ENCODE measurements at places on chromosomes 6 and 20. TPM values are rescaled to one million over a fixed set of nuclear protein-coding genes. Genes with fewer than 3 reads are reported as not detected.

PLTP gene
- total RNA-seq, result 0.30 TPM

COX4I2 gene
- total RNA-seq, result not detected

MUC22 gene
- total RNA-seq, result not detected

DOK5 gene
- 0.06 TPM for total RNA-seq

PRDM13 gene
- total RNA-seq, result 3.4 TPM

PHACTR2 gene
- 14.6 TPM for total RNA-seq

COL9A1 gene
- total RNA-seq, result 0.34 TPM

RAMACL gene
- 0.34 TPM for total RNA-seq

TSPYL4 gene
- 11.7 TPM for total RNA-seq

- DNase-seq, result no peak
These were observed 29.5 kb upstream of the ARID1B start for GRCh38 chr6:156747715-156748114.

DNA sequence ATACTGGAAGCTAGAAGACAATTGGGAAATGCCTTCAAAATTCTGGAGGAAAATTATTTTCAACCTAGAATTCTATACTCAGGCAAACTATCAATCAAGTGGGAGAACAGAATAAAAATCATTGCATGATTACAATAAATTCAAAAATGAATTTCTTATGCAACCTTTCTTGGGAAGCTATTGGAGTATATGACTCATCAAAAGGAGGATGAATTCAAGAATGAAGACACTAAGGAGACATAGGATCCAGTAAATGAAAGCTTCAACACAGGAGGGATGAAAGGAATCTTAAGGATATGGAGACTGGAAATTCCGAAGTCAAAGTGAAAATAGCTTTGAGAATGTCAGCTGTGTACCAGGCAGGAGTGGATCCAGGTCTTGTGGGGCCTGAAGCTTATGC is 12.6 kb upstream of the UBR2 start:
- DNase-seq, result no peak

- DNase-seq, result no peak
These were observed 20.8 kb downstream of the SRC start for GRCh38 chr20:37366743-37367142.

GRCh38 chr6:70735513-70735912 is 67.8 kb downstream of the SMAP1 start:
- no peak for DNase-seq

GRCh38 chr6:80411486-80411885 is 305.0 kb downstream of the BCKDHB start:
- DNase-seq, result no peak

GRCh38 chr20:51566594-51566993 is 24.1 kb upstream of the NFATC2 start:
- DNase-seq, result no peak

GRCh38 chr6:161870236-161870901 is 596.5 kb upstream of the AGPAT4 start:
- no peak for DNase-seq

DNA sequence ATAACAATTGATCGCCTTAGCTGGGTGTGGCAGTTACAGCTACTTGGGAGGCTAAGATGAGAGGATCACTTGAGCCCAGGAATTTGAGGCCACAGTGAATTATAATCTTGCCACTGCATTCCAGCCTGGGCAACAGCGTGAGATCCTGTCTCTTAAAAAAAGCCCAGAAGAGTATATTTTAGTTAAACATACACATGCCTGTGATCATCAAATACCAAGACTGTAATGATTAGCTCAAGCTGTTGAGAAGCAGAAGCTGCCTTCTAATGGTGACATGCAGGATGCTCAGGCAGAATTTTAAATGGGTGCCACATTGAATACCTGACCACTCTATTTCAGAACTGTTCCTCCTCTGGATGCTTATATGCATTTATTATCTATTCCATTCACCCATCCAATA is 8.9 kb upstream of the TMEM14A start:
- no peak for DNase-seq

DNA sequence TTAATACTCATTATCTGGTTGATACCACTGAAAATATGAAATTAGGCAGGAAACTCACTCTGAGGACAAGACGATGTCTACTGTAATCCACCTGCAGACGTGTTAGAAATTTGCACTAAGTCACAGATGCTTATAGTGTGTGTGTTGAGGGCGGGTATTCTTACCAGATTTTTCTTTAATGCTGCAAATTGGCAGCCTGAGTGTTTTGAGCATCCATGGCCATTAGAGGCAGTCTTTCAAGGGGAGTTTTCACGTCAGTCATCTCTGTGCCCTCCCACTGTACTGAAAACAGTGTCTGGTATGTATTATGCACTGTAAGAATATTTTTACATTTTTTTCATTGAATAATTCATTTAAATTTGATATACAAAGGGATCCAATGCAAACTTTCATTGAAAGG is 266.5 kb upstream of the QKI start:
- DNase-seq, result no peak

GRCh38 chr20:57938158-57939108 is 228.6 kb upstream of the PMEPA1 start:
- peak; percentile 42 for DNase-seq

DNA sequence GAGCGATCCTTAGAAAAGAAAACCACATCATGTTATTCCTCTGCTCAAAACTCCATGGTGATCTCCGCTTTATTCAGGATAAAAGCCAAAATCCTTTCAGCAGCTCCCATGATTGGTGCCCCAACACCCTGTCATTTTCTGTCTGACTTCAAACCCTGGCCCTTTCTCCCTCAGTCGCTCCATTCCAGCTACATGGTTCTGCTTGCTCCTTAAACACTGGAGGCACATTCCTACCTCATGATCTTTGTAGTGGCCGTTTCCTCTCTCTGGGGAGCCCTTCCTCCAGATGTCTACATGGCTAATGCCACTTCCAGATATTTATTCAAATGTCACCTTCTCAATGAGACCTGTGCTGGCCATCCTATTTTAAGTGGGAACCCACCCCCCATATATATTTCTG is 100.8 kb downstream of the CAP2 start:
- DNase-seq, result no peak

DNA sequence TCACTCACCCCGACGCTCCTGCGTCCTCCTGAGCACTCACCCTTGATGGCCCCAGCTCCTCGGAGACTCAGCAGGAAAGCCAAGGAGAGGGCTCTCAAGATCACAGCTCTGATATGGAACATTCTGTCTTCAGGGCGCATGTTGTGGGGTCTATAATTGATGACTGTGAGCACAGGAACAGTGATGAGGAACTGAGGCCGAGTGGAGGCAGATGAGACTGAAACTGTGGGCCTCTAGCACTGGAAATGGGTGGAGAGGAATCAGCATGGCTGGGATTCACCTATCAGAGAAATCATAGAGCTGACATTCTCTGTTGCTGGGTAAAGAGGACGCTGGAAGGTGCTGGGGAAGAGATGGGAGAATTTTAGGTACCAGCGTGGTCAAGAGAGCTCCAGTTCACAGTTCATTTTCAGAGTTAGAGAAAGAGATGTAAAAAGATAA is at the start of gene HLA-DPA1:
Gene HLA-DPA1, minus strand, starts transcription at position 219 of the 441 bp plus-strand sequence.
- DNase-seq, result peak; percentile 41

DNA sequence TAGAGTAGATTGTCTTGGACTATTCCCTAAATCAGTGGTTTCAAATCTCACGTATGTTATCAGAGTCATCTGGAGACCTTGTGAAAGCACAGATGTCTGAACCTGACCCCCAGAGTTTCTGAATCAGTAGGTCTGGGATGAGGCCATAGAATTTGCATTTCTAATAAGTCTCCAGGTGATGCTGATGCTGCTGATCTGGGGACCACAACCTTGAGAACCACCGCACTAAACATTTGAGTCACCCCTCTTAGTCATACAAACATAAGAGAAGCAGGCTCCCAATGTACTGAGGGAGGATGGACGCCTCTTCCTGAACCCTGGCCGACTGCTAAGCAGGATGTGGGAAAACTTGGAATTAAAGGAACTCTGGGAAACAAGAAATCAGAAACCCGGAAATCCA is 187.8 kb upstream of the PRDM1 start:
- DNase-seq, result peak; percentile 75

- no peak for DNase-seq
These were observed 43.6 kb downstream of the ZDHHC14 start for GRCh38 chr6:157424491-157425020.

GRCh38 chr20:21019814-21020658 is 86.1 kb downstream of the LINC00237 start:
- DNase-seq, result no peak

GRCh38 chr20:59469267-59470252 is 134.8 kb upstream of the PHACTR3 start:
- no peak for DNase-seq

DNA sequence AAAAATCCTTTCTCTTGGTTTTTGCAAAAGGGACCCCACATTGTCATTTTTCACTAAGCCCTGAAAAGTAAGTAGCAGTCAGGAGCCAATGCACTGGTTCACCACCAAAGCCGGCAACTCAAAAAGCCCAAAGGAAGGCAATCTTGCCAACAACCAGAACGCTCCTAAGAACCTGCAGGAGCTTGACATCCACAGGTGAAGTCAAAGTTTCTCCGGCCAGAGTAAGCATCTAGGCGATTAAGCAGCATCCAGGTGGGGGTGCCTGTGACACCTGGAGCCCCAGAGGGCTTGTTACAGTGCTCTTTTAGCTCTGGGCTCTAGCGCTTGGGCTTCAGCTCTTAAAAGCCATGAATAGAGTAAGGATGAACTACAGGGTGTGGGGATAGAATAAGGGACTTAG is 36.1 kb downstream of the SLC35D3 start:
- no peak for DNase-seq

DNA sequence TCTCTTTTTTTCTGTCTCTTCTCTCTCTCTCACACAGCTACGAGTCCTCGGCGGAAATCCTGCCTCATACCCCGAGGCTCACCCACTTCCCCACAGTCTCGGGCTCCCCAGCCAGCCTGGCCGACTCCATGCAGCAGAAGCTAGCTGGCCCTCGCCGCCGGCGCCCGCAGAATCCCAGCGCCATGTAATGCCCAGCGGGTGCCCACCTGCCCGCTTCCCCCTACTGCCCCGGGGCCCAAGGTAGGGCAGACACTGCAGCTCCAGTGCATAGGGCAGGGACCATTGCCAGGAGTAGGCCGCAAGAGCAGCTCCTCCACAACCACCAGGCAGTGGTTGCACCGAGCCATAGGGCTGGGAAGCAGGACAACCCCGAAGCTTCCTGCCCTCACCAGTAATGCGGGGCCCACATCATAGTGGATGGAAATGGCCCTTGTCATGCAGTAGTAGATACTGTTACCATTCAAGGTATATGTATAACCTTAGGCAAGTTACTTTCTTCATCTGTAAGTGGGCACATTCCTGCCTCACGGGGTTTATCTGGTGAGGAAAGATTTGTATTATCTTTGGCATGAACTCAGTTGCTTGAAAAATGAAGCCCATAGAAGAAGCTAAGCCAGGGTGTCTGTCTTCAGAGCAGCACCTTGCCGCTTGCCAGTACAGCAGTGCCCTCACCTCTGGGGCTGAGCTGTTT is 36.9 kb upstream of the ID1 start:
- DNase-seq, result peak; percentile 23

GRCh38 chr6:119895626-119896025 is 546.1 kb upstream of the MAN1A1 start:
- DNase-seq, result no peak

GRCh38 chr20:44724423-44725091 is 9.4 kb downstream of the CCN5 start:
- no peak for DNase-seq

DNA sequence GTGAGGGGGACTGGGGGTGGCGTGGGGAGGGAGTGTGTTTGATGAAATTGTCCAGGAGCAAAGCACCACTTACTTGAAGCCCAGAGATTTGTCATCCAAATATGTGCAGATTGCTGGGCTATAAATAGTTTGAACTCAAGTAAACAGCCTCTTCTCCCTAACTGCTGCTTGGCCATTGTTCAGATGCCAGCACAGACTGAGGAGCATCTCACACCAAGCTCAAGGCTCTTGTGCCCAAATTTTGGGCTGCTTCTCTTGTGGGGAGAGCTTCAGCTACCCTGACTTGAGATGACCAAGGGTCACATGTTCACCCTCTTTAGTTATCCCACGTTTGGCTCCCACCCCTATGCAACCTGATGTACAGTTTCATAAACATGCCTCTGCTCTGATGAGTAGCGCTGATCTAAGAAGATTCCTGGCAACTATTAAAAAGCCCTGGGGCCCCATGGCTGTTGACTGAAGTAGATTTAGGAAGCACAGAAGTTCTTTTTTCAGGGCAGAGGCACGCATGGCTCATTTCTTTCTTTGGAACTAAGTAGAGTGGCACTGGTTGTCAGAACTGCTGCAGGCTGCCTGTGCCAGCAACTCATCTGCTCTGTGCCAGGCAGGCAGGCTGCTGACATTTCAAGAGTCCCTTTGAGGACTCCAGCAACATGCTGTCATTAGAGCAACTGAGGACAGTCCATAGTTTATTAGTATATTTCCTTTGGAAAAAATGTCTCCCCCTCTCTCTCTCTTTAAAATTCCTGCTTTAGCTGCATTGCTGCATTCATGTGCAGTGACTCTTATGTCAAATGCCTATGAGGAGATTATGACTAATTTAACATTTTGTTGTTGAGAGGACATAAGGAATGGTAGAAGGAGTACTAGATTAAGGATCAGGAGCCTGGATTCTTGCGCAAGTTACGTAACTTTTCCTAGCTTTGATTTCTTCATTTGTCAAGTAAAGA is 9.6 kb upstream of the PKIG start:
- DNase-seq, result peak; percentile 50

GRCh38 chr6:148005806-148006205 is 336.8 kb upstream of the SASH1 start:
- no peak for DNase-seq

DNA sequence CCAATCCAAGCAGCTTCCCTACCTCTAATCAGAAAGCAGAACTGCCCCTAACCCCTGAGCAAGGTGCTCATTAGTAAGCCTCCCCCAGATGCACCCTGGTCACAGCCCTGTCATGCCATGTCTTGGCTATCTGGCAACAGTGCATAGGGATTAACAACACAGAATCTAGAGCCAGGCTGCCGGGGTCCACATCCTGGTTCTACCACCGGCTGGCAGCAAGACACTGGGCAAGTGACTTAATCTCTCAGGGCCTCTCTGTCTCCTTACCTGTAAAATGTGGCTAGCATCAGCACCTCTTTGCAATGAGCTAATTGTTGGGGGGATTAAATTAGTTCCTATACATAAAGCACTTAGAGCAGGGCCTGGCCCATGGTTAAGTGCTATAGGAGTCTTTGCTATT is 68.1 kb downstream of the CPNE5 start:
- DNase-seq, result no peak

DNA sequence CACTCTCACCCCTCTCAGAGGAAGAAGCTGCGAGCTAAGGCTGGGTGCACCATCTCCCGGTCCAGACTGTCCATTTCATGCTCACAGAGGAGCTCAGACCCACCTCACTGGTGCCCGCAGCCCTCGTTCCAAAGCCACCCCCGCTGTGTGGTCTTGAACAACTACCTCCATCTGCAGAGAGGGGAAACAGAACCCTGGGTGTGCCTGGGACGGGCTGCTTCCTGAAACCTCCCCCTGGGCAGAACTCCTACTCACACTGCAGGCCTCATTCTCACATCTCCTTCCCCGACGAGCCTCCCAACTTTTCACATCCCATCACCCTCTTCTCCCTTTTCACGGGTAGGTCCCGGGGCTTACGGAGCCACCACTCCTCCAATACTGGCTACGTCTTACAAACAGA is 18.1 kb downstream of the PMEPA1 start:
- DNase-seq, result no peak
